ENCODE measurements at places on chromosomes 6 and 20.
A peak's percentile ranks its signal among the peaks of the same experiment; 100 is the strongest.

DNA sequence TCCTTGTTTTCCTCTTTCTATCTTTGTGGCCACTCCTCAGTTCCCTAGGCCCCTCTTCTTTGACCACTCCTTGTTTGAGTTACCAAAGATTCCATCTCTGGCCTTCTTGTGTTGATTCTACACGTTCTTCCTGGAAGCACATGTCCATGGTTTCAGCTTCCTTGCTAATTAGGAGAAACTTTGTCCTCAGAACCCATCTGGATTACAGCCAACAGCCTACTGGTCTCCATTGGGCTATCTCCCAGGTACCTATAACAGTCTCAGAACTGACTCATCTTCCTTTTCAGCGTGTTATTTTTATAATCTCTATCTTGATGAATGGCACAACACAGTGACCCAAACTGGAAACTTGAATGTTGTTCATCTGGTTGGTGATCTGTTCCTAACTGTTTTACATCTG lies 17.5 kb downstream of the PTPRA start:
- no peak for DNase-seq

- DNase-seq, result no peak
Observed at GRCh38 chr6:31321820-31322219, 35.2 kb downstream of the HLA-B start.

DNA sequence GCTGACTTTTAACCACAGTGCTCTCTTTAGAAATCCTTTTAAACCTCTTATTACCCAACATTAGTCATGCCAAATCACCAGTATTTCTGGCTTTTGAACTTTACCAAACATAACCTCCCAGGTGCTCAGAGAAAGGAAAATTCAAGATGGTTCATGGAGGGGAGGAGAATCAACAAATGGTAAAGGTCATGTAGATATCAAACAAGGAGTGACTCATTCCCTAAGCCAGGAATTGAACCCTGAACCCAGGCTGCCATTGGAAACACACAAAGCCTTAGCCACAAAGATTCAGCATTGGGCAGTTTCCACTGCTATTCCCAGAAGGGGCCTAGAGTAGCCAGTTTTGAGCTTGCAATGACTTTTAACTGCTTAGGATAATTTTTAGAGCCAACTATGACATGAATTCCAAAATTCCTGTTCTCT lies 21.6 kb upstream of the ENTPD6 start:
- DNase-seq, result no peak

- peak; percentile 42 for DNase-seq
Observed at GRCh38 chr20:51563486-51564332, 21.2 kb upstream of the NFATC2 start.

Data from fibroblast of skin of left quadriceps (primary cell).